ENCODE measurements at places on chromosomes 7 and 10.

GRCh38 chr10:1257274-1257673 is 201.1 kb downstream of the WDR37 start:
- DNase-seq: no peak

DNA sequence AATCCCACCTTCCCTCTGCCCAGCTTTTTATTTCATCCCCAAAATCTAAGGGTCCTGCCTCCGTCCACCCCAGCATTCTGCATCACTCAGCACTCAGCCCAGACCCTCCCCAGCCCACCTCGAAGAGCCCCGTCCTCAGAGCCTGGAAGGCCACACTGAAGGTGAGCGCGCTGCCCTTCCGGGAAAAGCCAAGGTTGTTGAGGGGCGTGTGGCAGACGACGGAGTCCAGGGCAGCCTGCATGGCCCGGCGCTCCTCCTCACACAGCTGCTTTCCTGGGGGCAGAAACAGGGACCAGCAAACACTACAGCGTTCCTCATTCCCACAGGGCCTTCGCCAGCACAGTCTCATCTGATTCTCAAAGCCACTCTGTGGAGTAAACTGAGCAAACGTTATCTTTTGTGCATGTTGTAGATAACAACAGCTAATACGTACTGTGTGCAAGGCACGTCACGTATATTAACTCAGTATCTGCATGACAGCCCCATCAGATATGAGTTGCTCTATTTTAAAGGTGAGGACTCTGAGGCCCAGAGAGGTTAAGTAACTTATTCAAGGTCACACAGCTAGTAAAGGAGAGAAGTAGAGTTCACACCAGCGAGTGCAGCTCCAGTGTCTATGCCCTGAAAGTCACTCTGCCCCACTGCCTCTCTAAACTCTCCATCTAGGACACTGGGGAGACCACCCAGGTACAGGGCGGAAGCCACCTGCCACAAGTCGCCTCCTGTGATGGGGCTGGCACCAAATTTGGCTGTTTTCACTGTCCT is 2.8 kb downstream of the TRAPPC14 start:
- no peak for DNase-seq

GRCh38 chr7:36203071-36203790 is 50.2 kb downstream of the EEPD1 start:
- no peak for DNase-seq

DNA sequence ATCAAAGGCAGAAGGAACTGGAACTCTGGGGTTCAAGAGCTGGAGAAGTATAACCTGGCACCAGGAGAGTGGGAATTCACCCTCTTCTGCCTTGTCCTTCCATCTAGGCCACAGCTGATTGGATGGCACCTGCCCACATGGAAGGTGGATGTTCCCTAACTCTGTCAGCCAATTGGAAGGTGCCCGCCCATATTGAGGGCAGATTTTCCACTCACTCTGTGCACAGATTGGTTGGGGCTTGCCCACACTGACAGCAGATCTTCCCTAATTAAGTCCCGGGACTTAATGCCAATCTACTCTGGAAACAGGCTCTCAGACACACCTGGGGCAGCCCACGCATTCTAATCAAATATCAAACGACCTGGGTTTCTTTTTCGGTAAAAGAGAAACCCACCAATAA is 1142.3 kb upstream of the CELF2 start:
- no peak for DNase-seq

DNA sequence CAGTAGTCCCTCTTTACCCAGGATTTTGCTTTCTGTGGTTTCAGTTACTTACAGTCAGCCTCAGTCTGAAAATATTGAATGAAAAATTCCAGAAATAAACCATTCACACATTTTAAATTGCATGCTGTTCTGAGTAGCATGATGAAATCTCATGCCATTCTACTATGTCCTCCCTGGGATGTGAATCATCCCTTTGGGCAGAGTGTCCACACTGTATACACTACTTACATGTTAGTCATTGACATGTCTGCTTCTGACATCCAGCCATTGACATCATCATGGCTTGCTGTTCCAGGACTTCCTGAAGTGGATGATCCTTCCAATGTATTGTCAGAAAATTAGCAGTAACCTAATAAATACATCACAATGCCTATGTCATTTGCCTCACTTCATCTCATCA is 34.6 kb upstream of the MALRD1 start:
- no peak for DNase-seq
